Glutamatergic neuron (in vitro differentiated cells): ENCODE measurements at places on chromosomes 16 and 17. TPM values are rescaled to one million over a fixed set of nuclear protein-coding genes. Genes with fewer than 3 reads are reported as not detected.
A peak's percentile ranks its signal among the peaks of the same experiment; 100 is the strongest.

DNA sequence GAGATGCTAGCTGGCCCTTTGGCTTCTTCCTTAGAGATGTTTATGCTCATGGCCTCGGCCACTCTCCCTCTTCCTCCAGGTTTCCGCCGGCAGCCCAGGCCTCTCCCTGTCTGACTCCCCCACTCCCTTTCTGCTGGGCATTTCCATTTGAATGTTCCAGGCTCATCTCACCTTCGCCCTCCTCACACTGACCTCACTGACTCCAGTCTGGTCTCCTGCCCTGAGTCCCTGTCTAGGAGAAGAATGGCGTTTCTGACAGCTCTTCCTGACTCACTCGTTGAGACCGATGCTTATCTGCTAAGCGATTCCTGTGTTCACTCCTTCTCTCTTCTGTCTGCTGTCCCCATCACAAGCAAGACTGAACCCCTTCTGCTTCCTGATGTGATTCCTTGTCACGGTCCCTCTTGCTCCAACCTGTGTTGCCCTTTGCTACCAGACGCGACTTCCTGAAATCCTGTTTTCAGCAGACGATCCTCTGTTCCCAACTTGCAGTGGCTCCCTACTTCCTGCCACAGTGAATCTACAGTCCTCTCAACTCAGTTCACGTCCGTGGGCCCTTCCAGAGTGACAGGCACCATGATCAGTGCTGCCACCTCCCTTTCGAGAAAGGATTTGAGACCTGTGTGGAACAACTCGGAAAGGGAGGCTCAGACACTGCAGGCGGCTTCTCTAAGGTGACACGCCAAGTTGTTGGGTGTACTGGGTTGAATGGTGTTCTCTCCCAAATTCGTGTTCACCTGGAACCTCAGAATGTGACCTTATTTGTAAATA is 176.4 kb downstream of the MSI2 start:
- DNase-seq = no peak

- no peak for DNase-seq
Observed at GRCh38 chr16:16032271-16032979, 83.0 kb downstream of the ABCC1 start.

- no peak for DNase-seq
Observed at GRCh38 chr17:64331366-64331765, 59.3 kb downstream of the PECAM1 start.

- DNase-seq = no peak
Observed at GRCh38 chr17:11618861-11619566, 20.7 kb downstream of the DNAH9 start.

DNA sequence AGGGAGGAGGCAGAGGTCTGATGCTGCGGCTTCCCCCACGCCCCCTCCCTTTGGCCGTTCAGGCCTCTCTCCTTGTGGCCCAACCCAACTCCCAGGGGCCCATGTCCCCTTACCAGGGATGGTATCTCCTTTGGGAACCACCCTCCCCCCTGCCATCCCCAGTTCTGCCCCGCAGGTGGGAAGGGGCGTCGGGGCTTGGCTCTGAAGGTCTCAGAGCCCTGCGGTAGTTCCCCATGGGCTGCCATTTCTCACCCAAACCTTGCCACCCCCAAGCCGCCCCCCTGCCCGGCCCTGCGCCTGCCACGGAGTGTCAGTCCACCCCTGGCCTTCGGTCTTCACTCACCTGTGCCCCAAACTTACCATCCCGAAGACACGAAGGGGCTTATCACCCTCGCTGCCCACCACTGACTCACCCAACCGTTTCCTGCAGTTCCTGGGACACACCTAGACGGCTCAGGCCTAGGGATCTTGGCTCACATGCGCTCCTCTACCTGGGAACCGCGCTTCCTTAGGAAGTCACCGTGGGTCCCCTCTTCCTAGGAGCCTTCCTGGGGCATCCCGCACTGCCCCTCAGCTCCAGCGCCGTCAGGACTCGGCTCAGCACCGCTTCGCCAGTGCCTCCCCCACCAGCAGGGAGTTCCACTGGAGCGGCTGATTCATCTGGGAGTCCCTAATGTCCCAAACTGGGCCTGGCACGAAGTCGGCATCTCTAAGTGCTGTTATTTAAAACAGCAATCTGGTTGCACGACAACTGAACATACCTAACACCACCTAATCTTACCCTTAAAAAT is 1.1 kb upstream of the DOC2A start:
- DNase-seq = no peak

DNA sequence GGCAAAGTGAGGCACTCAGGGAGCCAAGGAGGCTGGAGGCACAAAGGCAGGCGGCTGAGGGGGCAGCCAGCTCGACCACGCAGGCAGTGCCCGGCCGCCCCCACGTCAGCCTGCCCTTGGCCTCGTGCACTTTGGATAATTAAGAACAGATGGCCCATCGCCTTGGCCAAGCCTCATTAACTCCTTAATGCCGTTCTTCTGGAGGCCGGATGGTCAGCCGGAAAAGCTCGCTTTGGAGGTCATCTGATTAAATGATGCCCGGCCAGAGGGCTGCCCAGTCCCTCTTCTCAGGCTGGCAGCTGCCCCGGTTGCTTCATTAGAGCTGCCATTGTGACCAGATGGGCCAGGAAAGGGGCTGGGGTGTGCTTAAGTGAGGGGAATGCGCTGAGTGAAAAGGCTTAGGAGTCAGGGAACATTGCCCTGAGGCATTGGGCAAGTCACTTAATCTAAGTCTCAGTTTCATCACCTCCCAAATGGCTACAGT is 364.0 kb downstream of the NPIPA8 start:
- peak; percentile 32 for DNase-seq

DNA sequence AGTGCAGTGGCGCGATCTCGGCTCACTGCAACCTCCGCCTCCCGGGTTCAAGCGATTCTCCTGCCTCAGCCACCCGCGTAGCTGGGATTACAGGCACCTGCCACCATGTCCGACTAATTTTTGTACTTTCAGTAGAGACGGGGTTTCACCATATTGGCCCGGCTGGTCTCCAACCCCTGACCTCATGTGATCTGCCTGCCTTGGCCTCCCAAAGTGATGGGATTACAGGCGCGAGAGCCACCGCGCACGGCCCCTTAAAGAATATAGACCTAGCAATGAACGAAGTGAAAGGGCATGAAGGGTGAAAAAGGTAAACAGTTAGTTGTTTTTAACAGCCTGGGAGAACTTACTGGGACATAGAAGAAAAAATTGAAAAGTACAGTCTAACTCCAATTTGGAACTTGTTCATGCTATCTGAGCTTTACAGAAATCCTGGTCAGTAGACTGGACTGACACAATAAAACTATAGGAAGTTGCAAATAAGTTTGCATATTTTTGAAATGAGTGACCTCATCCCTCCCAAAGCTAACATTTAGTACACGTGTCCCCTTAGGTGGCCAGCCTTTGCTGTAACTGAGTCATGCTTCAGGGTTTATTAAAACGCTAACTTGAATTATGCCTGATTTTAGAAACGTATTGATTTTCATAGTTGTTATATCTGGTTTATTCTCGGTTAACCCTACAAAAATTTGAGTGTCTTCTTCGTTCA is 1.8 kb downstream of the COG1 start:
- DNase-seq = no peak

DNA sequence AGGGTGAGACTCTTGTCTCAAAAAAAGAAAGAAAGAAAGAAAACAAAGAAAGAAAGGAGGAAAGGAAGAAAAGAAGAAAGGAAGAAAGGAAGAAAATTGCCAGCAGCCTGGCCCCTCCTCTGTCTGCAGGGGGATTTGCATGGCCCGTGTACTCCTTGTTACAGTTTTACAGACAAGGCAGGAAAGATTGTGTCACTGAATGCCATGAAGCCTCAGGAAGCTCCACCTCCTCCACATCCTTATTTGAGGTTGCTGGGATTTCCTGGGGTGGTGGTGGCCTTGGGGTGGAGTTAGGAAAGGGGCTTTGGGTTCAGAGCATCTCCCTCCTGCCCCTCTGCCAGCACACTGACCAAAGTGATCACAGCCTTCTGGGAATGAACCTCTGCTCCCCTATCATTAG is 23.6 kb downstream of the CFAP20 start:
- DNase-seq = no peak

DNA sequence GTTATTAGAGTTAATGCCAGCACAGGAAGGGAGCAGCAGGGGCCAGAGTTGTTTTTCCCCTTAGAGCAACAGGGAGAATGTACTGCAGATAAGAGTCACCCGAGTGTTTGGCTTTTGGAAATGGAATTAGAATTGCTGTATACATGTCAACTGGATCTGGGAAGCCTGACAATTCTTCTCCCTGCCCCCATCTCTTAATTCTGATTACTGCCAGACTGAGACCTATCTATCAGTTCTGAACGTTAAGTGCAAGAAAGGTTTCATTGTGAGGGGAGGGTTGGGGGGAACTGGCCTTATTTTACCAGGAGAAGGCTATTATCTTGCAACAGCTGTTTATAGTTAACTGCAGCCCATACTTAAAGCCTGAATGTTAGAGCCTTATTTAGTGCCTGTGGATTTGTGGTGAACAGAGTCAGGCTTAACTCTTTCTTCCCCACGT is 424.5 kb upstream of the CDH11 start:
- no peak for DNase-seq

METRNL gene
- 47.1 TPM for total RNA-seq

CYB561 gene
- total RNA-seq = 17.2 TPM

TPSD1 gene
- not detected for total RNA-seq

RCVRN gene
- total RNA-seq = not detected

TMEM88 gene
- total RNA-seq = 23.7 TPM
